ENCODE measurements at places on chromosomes 3 and 15.

DNA sequence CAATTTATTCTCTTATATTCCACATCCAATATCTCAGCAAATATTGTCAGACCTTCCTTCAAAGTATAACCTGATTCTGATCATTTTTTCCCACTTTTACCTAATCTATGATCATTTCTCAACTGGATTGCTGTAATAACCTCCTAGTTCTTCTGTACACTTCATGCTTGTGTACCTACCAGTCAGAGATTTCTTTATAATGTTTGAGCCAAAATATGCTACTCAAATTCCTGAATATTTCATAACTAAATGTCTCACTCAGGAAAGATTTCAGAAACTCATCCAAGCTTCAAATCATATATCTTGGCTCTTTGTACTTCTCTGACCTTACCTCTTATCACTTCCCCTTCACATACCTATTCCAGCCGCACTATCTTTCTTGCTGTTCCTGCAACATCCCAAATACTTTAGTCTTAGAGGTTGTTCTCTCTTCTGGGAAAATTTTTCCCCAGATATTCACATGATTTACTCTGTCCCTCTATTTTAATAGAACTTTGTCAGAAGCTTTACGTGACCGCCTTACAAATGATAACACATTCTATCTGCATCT is 20.0 kb downstream of the BCHE start:
- DNase-seq, result no peak

- no peak for DNase-seq
Observed at GRCh38 chr3:45134758-45135521, 11.2 kb downstream of the CDCP1 start.

GRCh38 chr3:133408961-133409360 is 9.1 kb downstream of the BFSP2 start:
- no peak for DNase-seq

GRCh38 chr3:101381809-101382208 is 61.4 kb upstream of the IMPG2 start:
- peak; percentile 49 for DNase-seq

DNA sequence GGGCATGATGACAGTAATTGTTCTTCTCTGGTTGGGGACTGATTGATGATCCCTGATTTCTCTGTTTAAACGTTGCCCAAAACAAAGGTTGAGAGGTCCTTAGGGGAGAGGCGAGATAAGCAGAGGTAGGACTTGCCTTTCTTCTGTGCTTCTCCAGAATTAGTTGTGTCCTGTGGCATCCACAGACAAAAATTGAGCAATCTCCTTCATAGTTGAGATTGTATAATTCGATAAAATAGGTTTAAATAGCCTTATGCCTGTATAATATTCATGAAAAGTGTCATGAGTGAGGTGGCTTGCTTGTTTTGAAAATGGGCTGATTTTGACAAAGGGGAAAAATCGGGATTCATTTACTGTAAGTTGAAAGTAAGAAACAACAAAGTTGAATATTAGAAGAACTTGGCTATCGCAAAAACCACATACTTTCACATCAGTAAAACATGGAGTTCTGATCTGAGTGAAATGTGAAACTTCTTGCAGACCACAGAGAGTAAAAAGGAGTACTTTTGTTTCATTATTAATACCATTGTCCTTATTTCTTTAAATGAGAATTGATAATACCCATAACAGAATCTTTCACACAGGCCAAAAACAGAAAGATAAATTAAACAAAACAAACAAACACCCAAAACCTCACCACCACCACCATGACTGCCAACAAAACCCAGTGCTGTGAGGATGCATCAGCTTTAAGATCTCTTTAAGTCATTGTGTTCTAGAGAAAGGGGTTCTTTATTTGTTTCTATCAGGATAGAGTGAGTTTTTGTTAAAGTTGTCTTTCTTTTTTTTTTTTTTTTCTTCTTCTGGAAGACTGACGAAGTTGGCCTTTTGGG is 155.7 kb downstream of the LPP start:
- no peak for DNase-seq

- DNase-seq, result no peak
Observed at GRCh38 chr3:122893282-122893681, 98.4 kb downstream of the SLC49A4 start.

All from NCI-H1436 (cell line).